ENCODE measurements at places on chromosomes 11 and 22.

- DNase-seq = no peak
These were observed 33.9 kb upstream of the GAB2 start for GRCh38 chr11:78451371-78452150.

GRCh38 chr22:21703684-21704316 is 31.8 kb downstream of the YPEL1 start:
- DNase-seq = no peak

- no peak for DNase-seq
These were observed 98.1 kb upstream of the GUCY1A2 start for GRCh38 chr11:107116358-107116757.

DNA sequence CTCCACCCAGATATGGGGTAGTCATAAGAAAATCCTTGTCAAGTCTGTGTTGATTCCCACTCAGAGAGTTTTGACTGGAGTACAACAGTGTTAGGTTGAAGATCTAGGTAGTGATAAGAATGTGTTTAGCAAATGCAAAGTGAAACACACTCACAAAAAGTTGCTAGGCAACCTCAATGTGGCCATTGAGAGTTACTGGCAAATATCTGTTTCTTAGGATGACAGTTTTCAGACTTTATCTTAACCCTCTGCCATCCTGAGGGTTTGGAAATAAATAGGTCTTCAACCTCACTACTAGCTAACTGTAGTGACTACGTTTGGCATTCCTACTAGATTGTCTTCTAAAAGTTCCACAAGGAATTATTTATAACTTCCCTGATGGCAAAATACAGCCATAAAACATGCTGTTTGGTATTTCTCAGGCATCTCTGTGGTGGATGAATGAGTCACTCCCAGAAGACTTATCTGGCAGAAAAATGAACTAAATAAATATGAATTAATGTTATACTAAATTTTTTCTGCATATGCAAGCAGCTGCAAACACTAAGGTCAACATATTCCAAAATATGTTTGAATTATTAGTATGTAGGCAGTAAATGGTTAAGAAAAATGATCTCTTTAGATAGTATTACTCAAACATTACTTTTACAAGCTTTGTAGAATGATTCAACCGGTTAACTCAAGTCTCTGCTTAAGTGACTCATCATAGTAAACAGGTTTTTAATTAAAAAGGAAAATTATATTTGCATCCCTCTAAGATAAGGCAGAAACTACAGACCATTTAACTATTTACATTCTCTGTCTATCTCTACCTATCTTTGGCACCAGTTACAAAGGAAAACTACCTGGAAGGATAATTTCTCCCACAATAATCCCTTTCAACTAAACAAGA is 17.1 kb upstream of the SYTL2 start:
- DNase-seq = no peak

DNA sequence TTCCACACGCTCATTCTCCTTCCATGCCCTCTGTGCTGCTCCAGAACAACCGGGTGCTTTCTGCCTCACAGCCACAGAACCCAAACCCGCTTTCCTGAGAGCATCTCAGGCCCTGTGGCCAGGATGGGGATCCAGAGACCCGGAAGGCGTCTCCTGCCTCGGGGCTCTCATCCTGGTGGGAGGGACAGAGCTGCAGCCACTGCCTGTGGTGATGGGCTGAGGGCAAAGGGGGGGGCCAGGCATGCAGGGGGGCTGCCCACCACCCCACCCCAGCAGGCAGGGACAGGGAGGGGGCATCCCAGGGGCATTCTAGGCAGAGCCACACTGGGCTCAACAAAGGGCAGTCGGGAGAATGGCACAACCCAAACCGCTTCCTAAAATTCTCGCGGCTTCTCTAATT is 41.4 kb downstream of the CERK start:
- DNase-seq = no peak

DNA sequence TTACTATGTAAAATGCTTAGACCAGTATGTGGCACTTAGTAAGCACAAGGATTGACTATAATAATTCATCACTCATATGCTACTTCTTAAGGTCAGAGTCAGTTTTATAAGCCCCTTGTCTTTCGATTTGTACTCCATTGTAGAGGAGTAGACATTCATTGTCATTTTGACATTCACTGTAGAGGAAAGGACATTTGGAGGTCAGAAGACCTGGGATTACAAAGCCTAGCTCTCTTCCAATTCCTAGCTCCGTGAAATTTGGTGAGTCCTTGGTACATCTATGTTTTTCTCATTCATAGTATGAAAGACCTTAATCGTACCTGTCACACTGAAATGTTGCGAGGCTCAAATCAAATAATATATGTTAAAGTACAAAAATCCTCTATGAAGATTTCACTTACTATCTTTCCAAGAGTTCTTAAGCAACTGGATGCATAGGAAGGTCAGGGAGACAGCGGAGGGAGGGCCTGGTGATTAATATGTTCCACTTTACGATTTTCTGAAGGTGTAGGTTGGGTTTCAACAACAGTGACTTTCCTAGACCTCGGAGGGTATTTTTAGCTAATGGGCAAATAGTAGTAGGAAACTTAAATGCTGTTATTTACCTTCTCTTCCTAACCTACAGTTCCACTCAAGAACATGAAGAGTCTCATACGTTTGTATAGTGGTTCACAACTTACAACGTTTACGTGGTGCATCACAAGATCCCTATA is 1.4 kb upstream of the EMSY start:
- no peak for DNase-seq

- DNase-seq = no peak
These were observed 712 bp downstream of the HSPB2 start for GRCh38 chr11:111913031-111913861.
